ENCODE measurements at places on chromosomes 1 and 21.

- DNase-seq: no peak
Measured at GRCh38 chr1:212423879-212424278, 8.8 kb upstream of the NENF start.

GRCh38 chr1:182397653-182398393, 2.6 kb downstream of the TEDDM1 start:
- no peak for DNase-seq

- no peak for DNase-seq
Measured at GRCh38 chr1:248849152-248849551, 9.7 kb downstream of the ZNF692 start.

- no peak for DNase-seq
Measured at GRCh38 chr1:217620814-217621213, 10.1 kb downstream of the GPATCH2 start.

GRCh38 chr1:67836769-67837168, 3.5 kb upstream of the GNG12 start:
- no peak for DNase-seq

- no peak for DNase-seq
Measured at GRCh38 chr1:116886291-116886878, 23.3 kb upstream of the PTGFRN start.

GRCh38 chr1:147569587-147570241, 28.4 kb downstream of the BCL9 start:
- no peak for DNase-seq

GRCh38 chr1:11158291-11158690, 30.9 kb upstream of the ANGPTL7 start:
- DNase-seq: no peak

- DNase-seq: peak; percentile 3
Measured at GRCh38 chr1:27979151-27979858, 19.5 kb downstream of the XKR8 start.

DNA sequence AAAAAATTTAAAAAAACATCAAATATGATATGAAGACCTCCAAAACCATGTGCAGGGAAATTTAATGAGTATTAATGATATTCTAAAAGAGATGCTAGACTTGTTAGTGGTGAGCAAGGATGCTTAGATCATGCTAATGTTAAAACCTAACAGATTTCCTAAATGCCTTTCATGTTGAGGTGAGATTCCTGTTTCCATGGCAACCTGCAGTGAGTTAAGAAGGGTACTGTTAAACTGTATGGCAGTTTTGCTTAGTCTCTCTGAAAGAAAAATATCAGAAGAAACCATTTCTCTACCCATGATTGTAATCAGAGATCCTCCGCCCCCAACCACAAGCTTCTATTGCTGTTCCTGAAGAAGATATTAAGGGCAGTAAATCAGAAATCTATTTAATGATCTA, 321.6 kb upstream of the LRRC7 start:
- no peak for DNase-seq

GRCh38 chr1:44717156-44717555, 13.8 kb downstream of the RNU5D-1 start:
- DNase-seq: no peak

DNA sequence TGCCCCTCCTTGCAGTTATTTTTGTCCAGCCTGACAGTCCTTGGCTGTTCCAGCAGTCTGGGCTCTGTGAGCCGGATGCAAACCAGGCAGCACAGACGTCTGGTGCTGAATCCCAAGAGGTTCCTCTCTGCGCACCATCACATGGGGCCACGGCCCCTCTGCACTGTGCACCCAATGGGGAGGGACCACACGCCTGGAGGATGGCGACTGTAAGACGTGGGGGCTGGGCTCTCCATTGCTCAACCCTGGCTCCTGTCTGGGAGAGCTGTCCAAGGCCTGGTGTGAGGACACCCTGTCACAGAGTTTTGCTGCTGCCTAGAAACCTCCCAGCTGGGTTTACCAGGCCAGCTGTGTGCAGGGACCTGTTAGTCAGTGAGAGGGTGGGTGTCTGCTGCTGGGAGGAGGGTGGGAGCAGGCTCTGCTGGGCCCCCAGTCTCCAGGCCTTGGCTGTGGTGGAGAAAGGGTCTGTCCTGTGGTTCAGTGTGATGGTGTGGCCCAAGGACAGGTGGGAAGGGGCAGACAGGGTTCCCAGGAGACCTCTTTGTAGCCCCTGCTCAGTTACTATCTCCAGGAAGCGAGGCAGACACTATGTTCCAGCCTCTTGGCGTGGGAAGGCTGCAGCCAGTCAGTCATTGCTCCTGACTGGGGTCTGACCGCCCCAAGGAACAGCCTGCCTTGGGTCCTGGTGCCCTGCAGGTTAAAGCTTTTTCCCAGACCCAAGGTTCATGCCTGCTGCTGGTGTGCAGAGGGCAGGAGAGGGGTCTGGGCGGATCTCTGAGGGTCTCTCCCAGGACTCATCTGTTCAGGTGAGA, 13.8 kb downstream of the HEYL start:
- DNase-seq: no peak

- DNase-seq: peak; percentile 75
Measured at GRCh38 chr21:38126666-38127303, 130.0 kb upstream of the KCNJ15 start.
